Memory B cell (primary cell): ENCODE measurements at places on chromosomes 16 and 17.

DNA sequence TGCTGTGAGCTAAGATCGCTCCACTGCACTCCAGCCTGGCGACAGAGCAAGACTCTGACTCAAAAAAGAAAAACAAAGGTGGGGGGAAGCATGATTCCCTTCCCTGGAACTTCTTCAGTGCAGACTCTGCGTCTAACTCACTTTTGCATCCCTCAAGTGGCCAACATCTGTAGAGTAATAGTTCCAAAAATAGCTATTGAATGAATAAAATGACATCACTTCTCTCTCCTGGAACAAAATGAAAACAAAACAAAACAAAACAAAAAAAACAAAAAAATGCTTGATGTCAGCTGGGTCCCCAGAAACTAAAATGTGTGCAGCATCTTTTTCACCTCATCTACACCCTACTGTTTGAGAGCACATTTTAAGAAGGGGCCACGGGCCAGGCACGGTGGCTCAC is 197.7 kb upstream of the NOG start:
- no peak for DNase-seq

DNA sequence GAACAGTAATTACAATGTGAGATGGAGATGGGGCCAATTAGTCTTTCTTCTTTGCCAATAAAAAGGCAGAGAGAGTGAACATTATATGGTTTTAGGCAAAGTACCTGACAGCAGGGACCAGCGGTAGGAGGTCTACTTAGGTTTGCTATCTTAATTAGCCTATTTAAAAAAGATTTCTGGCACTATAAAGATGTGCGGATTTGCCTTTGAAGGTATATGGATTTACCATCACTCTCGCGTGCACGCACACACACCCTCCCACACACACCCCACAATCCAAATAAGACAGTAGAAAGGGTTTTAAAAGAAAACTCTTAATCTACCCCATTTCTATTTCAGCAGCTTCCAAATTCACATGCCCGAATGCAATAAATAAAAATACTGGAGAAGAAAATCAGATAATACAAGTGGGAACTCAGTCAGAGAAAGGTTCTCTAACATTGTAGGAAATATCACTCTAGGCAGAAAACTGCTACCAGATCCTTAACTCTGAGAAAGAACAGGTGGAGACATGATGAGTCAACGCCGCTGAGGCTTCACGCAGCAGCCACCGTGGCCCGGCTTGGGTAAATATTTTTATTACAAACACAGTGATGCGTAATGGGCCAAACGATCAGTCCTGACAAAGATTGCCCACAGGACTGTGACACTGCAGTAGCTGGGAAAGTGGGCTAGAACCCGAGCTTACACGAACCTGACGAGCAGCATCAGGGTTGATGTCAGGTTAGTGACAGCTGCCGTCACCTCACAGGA is 66.6 kb upstream of the AXIN2 start:
- no peak for DNase-seq

GRCh38 chr16:22265351-22265750 is 31.9 kb upstream of the POLR3E start:
- DNase-seq: no peak

DNA sequence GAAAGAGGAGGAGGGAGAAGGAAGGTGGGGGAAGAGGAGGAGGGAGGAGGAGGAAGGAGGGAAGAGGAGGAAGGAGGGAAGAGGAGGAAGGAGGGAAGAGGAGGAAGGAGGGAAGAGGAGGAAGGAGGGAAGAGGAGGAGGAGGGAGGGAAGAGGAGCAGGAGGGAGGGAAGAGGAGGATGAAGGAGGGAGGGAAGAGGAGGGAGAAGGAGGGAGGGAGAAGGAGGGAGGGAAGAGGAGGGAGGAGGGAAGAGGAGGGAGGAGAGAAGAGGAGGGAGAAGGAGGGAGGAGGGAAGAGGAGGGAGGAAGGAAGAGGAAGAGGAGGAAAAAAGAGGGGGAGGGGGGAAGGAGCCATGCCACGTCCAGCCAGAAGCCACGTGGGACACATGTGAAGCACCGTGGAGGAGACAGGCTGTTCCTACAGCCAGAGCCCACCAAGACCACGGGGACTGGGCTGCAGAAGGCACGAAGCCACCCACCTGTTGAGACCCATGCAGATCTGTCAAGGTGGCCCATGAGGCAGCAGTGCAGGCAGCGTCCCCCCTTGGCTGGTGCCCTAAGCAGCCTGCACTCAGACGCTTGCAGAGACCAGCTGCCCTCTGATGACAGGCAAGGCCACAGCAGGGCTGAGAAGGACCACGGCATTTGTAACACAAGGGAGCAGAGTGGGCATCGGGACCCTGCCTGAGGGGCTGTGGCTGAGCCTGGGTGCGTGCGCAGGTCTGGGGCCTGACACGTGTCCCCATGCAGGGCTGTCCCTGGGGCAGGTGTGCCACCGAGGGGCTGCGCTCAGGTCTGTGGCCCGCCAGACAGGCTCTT is 10.3 kb downstream of the NDUFAF8 start:
- DNase-seq: no peak

DNA sequence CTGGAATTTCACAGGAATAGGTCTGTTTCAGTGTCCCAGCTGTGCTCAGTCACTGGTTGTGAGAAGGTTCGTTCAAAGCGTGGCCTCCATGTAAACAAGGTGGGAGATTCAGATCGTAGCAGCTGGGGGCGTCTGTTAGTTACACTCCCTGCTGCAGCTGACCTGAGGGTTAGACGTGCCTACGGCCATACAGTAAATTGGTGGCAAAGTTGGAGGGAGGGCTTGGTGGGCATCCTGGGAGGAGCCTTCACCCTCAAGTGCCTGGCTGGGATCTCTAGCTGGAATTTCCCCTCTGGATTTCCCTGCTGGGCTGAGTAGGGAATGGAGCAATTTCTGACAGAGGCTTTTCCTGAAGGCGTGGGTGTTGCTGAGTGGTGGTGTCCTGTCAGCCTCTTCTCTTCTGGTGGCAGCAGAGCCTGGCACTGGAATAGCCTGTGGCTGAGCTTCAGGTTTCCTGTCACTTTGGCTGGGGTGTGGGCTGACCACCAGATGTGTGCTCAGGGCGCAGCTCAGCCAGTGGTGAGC is 6.4 kb downstream of the FCSK start:
- DNase-seq: no peak

DNA sequence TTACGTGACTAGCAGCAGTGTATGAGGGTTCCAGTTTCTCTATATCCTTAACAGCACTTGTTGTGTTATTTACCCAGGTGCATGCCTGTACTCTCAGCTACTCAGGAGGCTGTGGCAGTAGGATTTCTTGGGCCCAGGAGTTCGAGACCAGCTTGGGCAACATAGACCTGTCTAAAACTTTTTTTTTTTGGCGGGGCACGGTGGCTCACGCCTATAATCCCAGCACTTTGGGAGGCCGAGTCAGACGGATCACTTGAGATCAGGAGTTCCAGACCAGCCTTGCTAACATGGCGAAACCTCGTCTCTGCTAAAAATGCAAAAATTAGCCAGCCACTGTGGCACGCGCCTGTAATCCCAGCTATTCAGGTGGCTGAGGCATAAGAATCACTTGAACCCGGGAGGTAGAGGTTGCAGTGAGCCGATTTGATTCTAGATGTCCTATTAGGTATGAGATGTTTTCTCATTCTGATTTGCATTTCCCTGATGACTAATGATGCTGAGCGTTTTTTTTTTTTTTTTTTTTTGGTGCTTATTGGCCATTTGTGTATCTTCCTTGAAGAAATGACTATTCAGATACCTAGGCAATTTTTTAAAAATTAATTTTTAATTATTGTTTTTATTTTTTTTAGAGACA is 13.4 kb downstream of the CASC3 start:
- DNase-seq: no peak

DNA sequence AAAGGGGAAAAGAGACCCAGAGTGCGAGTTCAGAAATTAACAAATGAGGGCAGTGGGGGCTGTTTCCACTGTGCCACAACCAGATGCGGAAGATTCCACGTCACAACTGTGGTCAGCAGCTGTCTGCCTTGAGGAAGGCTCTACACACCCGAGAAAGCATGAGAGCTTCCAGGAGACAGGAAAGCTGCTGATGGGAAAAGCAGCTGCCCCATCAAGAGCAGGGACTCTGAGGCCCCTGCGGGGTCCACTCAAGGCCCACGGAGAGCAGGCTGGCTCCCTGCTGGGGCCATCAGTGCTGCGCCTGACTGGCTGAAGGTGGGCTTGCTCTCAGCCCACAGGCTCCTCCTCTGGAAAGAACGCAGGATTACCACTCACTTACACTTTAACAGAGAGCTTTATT is 14.8 kb upstream of the TRAP1 start:
- no peak for DNase-seq

DNA sequence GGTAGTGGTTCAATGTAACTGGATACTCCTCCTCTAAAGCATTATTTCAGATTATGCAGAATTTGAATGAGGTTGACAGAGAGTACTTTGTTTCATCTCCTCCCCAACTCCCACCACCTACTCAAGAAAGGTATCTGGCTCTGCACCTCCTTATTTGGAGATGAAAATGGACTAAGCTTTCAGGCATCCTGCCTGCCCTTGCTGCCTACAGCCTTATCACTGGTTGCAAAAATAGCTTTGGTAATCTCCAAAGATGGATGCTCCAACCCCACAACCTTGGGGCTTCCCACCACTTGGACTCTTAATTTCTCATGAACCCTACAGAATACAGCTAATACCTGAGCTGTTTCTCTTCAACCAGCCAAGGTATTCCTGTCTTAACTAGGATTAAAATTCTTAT is 45.3 kb upstream of the CORO6 start:
- DNase-seq: no peak

GRCh38 chr17:70857351-70857750 is 688.0 kb downstream of the KCNJ2 start:
- no peak for DNase-seq

DNA sequence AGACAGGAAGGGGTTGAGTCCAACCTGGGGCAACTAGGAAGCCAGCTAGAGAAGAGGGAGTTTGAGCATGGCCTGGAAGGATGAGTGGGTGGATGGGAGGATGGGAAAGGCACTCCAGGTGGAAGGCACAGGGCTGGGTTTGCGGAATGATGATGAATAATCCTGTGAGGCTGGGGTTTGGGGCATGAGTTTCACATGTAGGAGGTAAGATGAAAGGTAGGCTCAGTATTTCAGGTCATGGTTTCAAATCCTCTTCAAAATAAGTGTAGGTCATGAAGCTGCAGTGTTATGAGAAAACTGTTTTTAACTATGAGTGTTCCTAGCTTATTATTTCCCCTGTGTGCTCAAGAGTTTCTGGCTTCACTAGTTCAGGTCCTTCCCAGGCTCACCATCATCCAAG is 130.3 kb downstream of the SKAP1 start:
- no peak for DNase-seq
